Cerebellar cortex (tissue), 1 donor: ENCODE measurements at places on chromosomes 7 and 10.

DNA sequence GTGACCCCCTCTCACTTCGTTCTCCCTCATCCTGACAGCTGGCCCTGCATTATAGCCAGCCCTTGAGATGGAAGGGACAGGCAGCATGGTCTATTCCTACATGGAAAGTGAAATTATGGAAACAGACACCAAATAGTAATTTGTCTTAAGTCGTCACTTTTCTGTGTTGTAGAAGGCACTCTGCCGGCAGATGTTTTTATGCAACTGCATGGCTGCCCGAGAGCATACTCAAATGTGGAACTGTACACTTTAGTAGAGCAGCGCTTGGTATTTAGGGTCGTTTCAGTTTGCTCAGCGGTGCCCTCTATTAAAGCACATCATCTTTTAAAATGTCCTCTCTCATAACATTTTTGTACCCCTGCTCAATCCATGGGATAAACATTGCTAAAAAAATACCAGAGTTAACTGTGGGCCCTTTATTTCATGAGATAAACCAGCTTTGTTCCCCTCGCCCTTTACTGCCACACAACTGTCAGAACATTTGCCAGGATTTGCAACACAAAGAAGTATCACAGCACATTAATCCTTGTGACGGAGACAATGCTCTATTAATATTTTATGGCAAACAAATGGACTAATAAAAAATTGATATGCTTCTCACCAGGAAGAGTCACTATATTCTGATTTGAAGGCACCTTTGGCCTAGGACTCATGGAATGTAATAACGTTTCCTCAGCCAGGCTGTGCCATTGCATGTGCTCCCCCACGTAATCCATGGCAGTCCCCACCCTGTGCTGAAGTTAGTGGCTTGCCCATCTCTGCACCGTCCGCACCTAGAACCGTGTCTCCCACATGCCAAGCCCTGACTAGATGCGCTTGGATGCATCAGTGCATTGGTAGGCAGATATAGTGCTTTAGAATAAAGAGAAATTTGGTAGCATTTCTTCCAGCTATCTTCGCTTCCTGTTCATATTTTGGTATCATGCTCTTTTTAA lies 221.3 kb downstream of the PAXIP1 start:
- no peak for DNase-seq

GRCh38 chr10:116487522-116488430 lies 58.0 kb upstream of the PNLIP start:
- DNase-seq: no peak

DNA sequence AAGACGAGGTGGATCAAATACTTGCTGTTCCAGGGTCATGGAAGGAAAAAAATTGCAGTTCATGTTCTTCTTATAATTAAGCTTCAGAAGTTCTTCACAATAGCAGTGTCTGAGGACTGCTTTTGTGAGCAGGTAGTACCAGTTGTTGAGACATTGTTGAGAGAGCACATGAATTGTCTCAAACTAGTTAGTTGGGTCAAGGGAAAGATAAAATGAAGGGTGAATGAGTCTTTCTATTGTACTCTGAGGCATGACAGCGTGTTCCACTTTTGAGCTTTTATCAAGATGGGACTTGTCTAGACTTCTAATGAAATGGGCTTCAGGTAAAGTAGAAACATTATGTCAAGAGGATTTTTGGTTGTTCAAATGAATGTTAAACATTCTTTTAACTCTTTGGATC lies 26.0 kb downstream of the KAT6B start:
- no peak for DNase-seq

- DNase-seq: no peak
These were observed 79.1 kb downstream of the USP6NL start for GRCh38 chr10:11532306-11532705.

- DNase-seq: no peak
These were observed 51.4 kb downstream of the INPP5A start for GRCh38 chr10:132589015-132589414.

GRCh38 chr10:71124921-71125748 lies 87.2 kb upstream of the UNC5B start:
- DNase-seq: no peak
